Neural progenitor cell (in vitro differentiated cells): ENCODE measurements at places on chromosomes 3 and 15. TPM values are rescaled to one million over a fixed set of nuclear protein-coding genes. Genes with fewer than 3 reads are reported as not detected.

Gene SV2B
- 0.02 and 0.19 TPM in 2 replicates for total RNA-seq

Gene SPPL2A
- 27.3 and 29.5 TPM in 2 replicates for total RNA-seq

Gene STXBP5L
- 2.3 and 4.8 TPM in 2 replicates for total RNA-seq

Gene KATNBL1
- 124 and 178 TPM in 2 replicates for total RNA-seq

Gene TMEM40
- not detected in 2 replicates for total RNA-seq

Gene KBTBD12
- total RNA-seq, result 0.15 TPM in 1 of 2 replicates, not detected in the other

Gene RASL12
- 5.8 and 7.7 TPM in 2 replicates for total RNA-seq

Gene STAB1
- 0.06 TPM in 1 of 2 replicates, not detected in the other for total RNA-seq

Gene GCNT3
- not detected in 2 replicates for total RNA-seq

Gene CAPN3
- 0.37 TPM in 1 of 2 replicates, not detected in the other for total RNA-seq

Gene POLQ
- 15.6 and 33.2 TPM in 2 replicates for total RNA-seq

Gene GOLGA6B
- total RNA-seq, result not detected in 2 replicates

Gene ISLR2
- total RNA-seq, result not detected in 2 replicates

Gene GOLGA8N
- 0.09 and 0.26 TPM in 2 replicates for total RNA-seq

Gene STAG1
- 23.8 and 38.3 TPM in 2 replicates for total RNA-seq

Gene SST
- total RNA-seq, result not detected in 2 replicates

Gene LDHAL6B
- not detected in 2 replicates for total RNA-seq

Gene NR1I2
- 0.22 and 0.69 TPM in 2 replicates for total RNA-seq

Gene CHRNB4
- total RNA-seq, result 0.24 and 0.37 TPM in 2 replicates

Gene HESX1
- 42.1 and 50.6 TPM in 2 replicates for total RNA-seq

Gene GPR27
- total RNA-seq, result 18.3 and 19.4 TPM in 2 replicates

Gene TMEM266
- 0.43 and 1.1 TPM in 2 replicates for total RNA-seq

Gene PRTG
- total RNA-seq, result 508 and 574 TPM in 2 replicates

Gene DCUN1D1
- total RNA-seq, result 36.9 and 63.6 TPM in 2 replicates

Gene CFAP100
- 0.12 TPM in 1 of 2 replicates, not detected in the other for total RNA-seq

Gene GOLGA8M
- total RNA-seq, result not detected in 2 replicates

Gene C3orf62
- total RNA-seq, result 3.0 and 3.4 TPM in 2 replicates

Gene GASK1A
- total RNA-seq, result 3.9 and 10.3 TPM in 2 replicates

Gene SLC35A5
- total RNA-seq, result 35.9 and 59.7 TPM in 2 replicates

Gene COL8A1
- not detected in 2 replicates for total RNA-seq

Gene TNNC1
- 0.67 and 5.8 TPM in 2 replicates for total RNA-seq

Gene PPIP5K1
- 17.0 and 35.6 TPM in 2 replicates for total RNA-seq

Gene IQCF5
- not detected in 2 replicates for total RNA-seq

Gene BSN
- total RNA-seq, result 0.17 and 0.53 TPM in 2 replicates

Gene SEMA5B
- 10.1 and 25.6 TPM in 2 replicates for total RNA-seq

Gene CCR3
- not detected in 2 replicates for total RNA-seq

Gene CHMP2B
- 34.5 and 62.4 TPM in 2 replicates for total RNA-seq

Gene TLR9
- not detected in 2 replicates for total RNA-seq

Gene ZCWPW2
- total RNA-seq, result 0.60 and 0.87 TPM in 2 replicates

Gene CORO2B
- 1.0 and 3.3 TPM in 2 replicates for total RNA-seq

Gene CHDH
- total RNA-seq, result 1.5 and 5.9 TPM in 2 replicates

Gene BCL2A1
- not detected in 2 replicates for total RNA-seq

Gene TRIP4
- total RNA-seq, result 10.9 and 17.3 TPM in 2 replicates

Gene ST3GAL6
- total RNA-seq, result 13.5 and 18.6 TPM in 2 replicates

Gene AMT
- 35.4 and 46.0 TPM in 2 replicates for total RNA-seq

Gene PRR20G
- not detected in 2 replicates for total RNA-seq

Gene CD86
- not detected in 2 replicates for total RNA-seq

Gene TMC3
- total RNA-seq, result 0.09 and 0.13 TPM in 2 replicates

Gene SLC28A2
- not detected in 2 replicates for total RNA-seq

Gene FAM107A
- 0.11 and 0.71 TPM in 2 replicates for total RNA-seq

Gene TMEM45A
- total RNA-seq, result 53.8 and 82.7 TPM in 2 replicates

Gene PLAAT1
- total RNA-seq, result 4.9 and 5.0 TPM in 2 replicates

Gene UROC1
- not detected in 2 replicates for total RNA-seq

Gene MOBP
- total RNA-seq, result not detected in 2 replicates

Gene MESP1
- total RNA-seq, result 0.31 TPM in 1 of 2 replicates, not detected in the other

Gene SSUH2
- 0.22 and 0.37 TPM in 2 replicates for total RNA-seq

Gene CNTN4
- 5.1 and 5.2 TPM in 2 replicates for total RNA-seq

Gene PLA2G4D
- not detected in 2 replicates for total RNA-seq

Gene MKRN3
- total RNA-seq, result 0.37 TPM in 1 of 2 replicates, not detected in the other

Gene C3orf80
- not detected in 2 replicates for total RNA-seq
